ENCODE measurements at places on chromosomes 6 and 20.

- peaks cover 59% of the 10 kb centered on the region for H3K4me1 ChIP-seq
- peaks cover 64% of the 10 kb centered on the region for H3K36me3 ChIP-seq
- peak overlapping the region; percentile 67 for H3K27ac ChIP-seq
- H3K27me3 ChIP-seq = no peaks in the 10 kb centered on the region
- no peak overlapping the region for H3K4me3 ChIP-seq
These were observed 29.9 kb downstream of the COX4I2 start for GRCh38 chr20:31667315-31668285.

DNA sequence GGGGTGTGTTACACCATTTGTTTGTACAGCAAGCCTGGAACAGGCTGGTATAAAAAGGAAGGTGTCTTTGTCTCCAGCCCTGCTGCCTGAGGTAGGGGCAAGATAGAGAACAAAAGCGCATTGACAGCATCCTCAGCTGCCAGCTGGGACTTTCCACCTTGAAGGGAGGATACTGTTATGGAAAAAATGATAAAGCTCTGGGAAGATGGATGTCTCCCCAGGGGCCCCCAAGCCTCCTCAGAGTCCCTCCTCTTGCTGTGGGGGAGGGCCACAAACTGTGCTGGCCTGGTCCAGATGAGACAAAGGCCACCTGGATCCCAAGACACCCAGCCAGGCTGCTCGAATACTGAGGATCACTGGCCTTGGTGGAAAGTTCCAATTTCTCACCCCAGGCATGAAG is 13.0 kb downstream of the REM1 start:
- H3K36me3 ChIP-seq = no peaks in the 10 kb centered on the region
- H3K27ac ChIP-seq = no peak overlapping the region
- peaks cover 9% of the 10 kb centered on the region for H3K4me1 ChIP-seq

- DNase-seq = no peak
- H3K4me3 ChIP-seq = no peak overlapping the region
- peaks cover 2% of the 10 kb centered on the region for H3K36me3 ChIP-seq
These were observed 27.2 kb upstream of the EFHC1 start for GRCh38 chr6:52392944-52393343.

GRCh38 chr6:169163411-169163901 is 90.2 kb downstream of the THBS2 start:
- no peak for DNase-seq
- no peaks in the 10 kb centered on the region for H3K27me3 ChIP-seq
- H3K4me1 ChIP-seq = no peaks in the 10 kb centered on the region
- H3K27ac ChIP-seq = no peak overlapping the region

DNA sequence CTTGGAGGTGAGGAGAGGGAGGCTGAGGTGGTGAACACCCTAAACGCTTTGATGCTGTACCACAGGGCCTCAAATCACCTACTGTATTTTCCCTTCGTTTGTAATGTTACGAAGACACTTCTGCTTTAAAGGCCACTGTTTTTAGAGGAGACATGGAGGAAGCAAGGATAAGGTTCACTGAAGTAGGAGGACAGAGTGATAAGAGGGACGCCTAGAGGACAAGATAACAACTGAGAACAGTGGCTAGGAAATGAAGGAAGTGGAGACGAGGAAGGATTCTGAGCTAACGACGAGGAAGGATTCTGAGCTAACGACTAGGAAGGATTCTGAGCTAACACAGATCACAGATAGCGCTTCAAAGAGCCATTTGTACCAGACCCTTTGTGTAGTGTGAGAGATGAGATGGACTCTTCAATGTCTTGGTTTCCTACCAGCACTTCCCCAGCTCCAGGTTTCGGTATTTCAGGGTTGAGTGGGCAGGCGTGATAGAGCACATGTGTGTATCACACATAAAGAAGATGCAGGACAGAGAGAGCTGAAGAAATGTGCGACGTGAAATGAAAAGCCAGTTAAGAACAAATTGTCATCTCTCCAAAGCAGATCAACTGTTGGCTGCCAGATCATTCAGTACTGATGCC is 7.5 kb downstream of the SF3B5 start:
- H3K4me3 ChIP-seq = no peak overlapping the region
- H3K4me1 ChIP-seq = peaks cover 6% of the 10 kb centered on the region
- no peak overlapping the region for H3K27ac ChIP-seq
- no peak for DNase-seq
- H3K36me3 ChIP-seq = no peaks in the 10 kb centered on the region

DNA sequence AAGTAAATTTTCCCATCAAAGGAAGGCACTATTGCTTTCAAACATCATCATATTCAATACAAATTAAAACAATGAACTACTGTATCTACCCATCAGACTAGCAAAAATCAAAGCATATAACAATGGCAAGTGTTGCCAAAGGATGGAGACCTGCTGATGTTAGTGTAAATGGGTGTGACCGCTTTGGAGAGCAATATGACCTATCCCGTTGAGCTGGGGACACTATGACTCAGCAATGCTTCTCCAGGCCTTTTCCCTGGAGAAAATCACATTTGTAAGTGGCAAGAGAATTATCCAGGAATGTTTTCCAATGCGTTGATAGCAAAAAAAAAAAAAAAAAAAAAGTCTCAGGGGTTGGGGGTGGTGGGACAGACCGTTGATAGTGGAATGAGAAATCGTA is 46.1 kb downstream of the PHACTR3 start:
- no peak for DNase-seq
- no peak overlapping the region for H3K4me3 ChIP-seq
- no peaks in the 10 kb centered on the region for H3K4me1 ChIP-seq
- H3K36me3 ChIP-seq = peaks cover 1% of the 10 kb centered on the region

GRCh38 chr20:12016291-12016690 is 98.6 kb downstream of the BTBD3 start:
- DNase-seq = no peak
- H3K36me3 ChIP-seq = no peaks in the 10 kb centered on the region
- no peaks in the 10 kb centered on the region for H3K4me1 ChIP-seq
- no peak overlapping the region for H3K27ac ChIP-seq
- H3K4me3 ChIP-seq = no peak overlapping the region

- H3K27me3 ChIP-seq = no peaks in the 10 kb centered on the region
- no peaks in the 10 kb centered on the region for H3K4me1 ChIP-seq
- no peak overlapping the region for H3K4me3 ChIP-seq
- no peaks in the 10 kb centered on the region for H3K36me3 ChIP-seq
- no peak overlapping the region for H3K27ac ChIP-seq
These were observed 49.5 kb downstream of the TFAP2D start for GRCh38 chr6:50762798-50763197.

- H3K27ac ChIP-seq = no peak overlapping the region
- no peaks in the 10 kb centered on the region for H3K27me3 ChIP-seq
- peak; percentile 32 for DNase-seq
- H3K4me3 ChIP-seq = no peak overlapping the region
- H3K36me3 ChIP-seq = peaks cover 20% of the 10 kb centered on the region
These were observed 171.2 kb upstream of the SUPT3H start for GRCh38 chr6:45548657-45549515.

GRCh38 chr6:110415086-110415916 is at the start of gene DDO:
DDO (minus strand) TSS chr6:110415575; CDS start chr6:110413462, 2,113 bp downstream.
- H3K27me3 ChIP-seq = peaks cover 2% of the 10 kb centered on the region
- no peaks in the 10 kb centered on the region for H3K36me3 ChIP-seq
- DNase-seq = no peak
- H3K4me3 ChIP-seq = no peak within 1 kb of the TSS

- no peaks in the 10 kb centered on the region for H3K27me3 ChIP-seq
- no peak overlapping the region for H3K4me3 ChIP-seq
- no peaks in the 10 kb centered on the region for H3K4me1 ChIP-seq
- no peak for DNase-seq
- H3K36me3 ChIP-seq = no peaks in the 10 kb centered on the region
- H3K27ac ChIP-seq = no peak overlapping the region
These were observed 535.1 kb downstream of the BCKDHB start for GRCh38 chr6:80641591-80641990.

DNA sequence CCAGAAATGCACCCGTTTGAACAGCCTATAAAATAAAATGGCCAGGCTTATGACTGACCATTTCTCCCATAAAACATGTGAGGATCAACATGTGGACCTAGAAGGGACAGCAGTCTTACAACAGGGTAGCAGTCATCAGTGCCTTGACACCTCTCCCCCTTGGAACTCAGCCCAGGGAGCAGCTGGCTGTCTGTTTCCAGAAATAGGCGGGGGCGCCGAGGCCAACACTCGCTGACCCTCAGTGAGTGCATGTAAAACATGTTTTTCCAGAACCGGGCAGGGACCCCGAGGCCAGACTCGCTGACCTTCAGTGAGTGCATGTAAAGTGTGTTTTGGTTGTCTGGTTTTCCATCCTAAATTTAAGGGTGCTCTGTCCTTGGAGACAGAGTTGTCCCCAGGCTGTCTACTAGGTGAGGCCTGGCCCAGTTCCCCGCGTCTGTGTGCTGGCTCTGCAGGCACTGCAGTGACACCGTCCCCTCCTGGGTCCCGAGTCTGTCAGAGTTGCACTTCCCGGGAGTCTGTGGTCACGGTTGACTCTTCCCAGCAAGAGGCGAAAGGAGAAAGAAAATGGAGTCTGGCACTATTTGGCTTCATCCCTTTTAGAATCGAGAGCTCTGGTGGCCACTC is 19.8 kb upstream of the ADRM1 start:
- no peaks in the 10 kb centered on the region for H3K27me3 ChIP-seq
- no peaks in the 10 kb centered on the region for H3K4me1 ChIP-seq
- peaks cover 21% of the 10 kb centered on the region for H3K36me3 ChIP-seq
- H3K27ac ChIP-seq = no peak overlapping the region

- H3K36me3 ChIP-seq = no peaks in the 10 kb centered on the region
- H3K27ac ChIP-seq = no peak overlapping the region
- no peak overlapping the region for H3K4me3 ChIP-seq
- no peaks in the 10 kb centered on the region for H3K4me1 ChIP-seq
These were observed 95.3 kb upstream of the ARMC2 start for GRCh38 chr6:108752733-108753590.

- no peak overlapping the region for H3K27ac ChIP-seq
- no peak for DNase-seq
- peaks cover 31% of the 10 kb centered on the region for H3K36me3 ChIP-seq
These were observed 7.2 kb downstream of the TPX2 start for GRCh38 chr20:31746068-31746878.

DNA sequence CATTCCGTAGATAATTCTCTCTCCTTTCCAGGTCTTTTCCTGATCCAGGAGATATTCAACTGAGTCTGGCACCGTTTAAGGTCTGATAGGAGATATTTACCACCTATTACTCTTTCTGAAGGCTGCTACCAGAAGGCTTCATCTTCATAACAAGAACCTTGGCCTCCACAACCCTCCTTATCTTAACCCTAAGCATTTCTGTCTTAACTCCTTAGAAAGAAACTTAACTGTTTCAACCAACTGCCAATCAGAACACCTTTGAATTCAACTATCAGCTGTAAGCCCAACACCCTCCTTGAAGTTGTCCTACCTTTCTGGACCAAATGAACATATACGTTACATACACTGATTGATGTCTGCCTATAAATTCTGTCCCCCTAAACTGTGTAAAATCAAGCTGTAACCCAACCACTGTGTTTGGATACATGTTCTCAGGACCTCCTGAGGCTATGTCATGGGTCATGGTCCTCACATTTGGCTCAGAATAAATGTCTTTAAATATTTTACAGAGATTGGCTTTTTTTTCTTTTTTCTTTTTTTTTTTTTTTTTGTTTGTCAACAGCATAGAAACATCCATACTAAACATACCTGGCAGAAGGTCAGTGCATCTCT is 6.6 kb upstream of the TNFAIP3 start:
- H3K27me3 ChIP-seq = no peaks in the 10 kb centered on the region
- no peak for DNase-seq
- no peak overlapping the region for H3K27ac ChIP-seq
- H3K4me3 ChIP-seq = no peak overlapping the region
- peaks cover 7% of the 10 kb centered on the region for H3K36me3 ChIP-seq
- H3K4me1 ChIP-seq = peaks cover 31% of the 10 kb centered on the region

GRCh38 chr20:20386192-20386591 is 18.3 kb downstream of the INSM1 start:
- no peak for DNase-seq
- H3K36me3 ChIP-seq = peaks cover 2% of the 10 kb centered on the region
- no peak overlapping the region for H3K4me3 ChIP-seq
- no peaks in the 10 kb centered on the region for H3K27me3 ChIP-seq
- no peaks in the 10 kb centered on the region for H3K4me1 ChIP-seq

GRCh38 chr6:153624528-153624927 is 414.5 kb upstream of the OPRM1 start:
- H3K27ac ChIP-seq = no peak overlapping the region
- H3K27me3 ChIP-seq = peaks cover 2% of the 10 kb centered on the region
- H3K4me3 ChIP-seq = no peak overlapping the region
- DNase-seq = no peak
- no peaks in the 10 kb centered on the region for H3K36me3 ChIP-seq
- no peaks in the 10 kb centered on the region for H3K4me1 ChIP-seq

- no peaks in the 10 kb centered on the region for H3K4me1 ChIP-seq
- no peaks in the 10 kb centered on the region for H3K27me3 ChIP-seq
- no peak for DNase-seq
- H3K27ac ChIP-seq = no peak overlapping the region
- H3K4me3 ChIP-seq = no peak overlapping the region
These were observed 16.5 kb upstream of the WFDC2 start for GRCh38 chr20:45452772-45453691.

GRCh38 chr6:155528982-155529453 is 73.4 kb upstream of the NOX3 start:
- no peak overlapping the region for H3K4me3 ChIP-seq
- peaks cover 21% of the 10 kb centered on the region for H3K4me1 ChIP-seq
- peaks cover 5% of the 10 kb centered on the region for H3K36me3 ChIP-seq
- H3K27ac ChIP-seq = no peak overlapping the region

Data from activated CD4-positive, alpha-beta T cell treated with anti-CD3 and anti-CD28 coated beads for 36 hours (primary cell).